ENCODE measurements at places on chromosomes 1 and 21.

DNA sequence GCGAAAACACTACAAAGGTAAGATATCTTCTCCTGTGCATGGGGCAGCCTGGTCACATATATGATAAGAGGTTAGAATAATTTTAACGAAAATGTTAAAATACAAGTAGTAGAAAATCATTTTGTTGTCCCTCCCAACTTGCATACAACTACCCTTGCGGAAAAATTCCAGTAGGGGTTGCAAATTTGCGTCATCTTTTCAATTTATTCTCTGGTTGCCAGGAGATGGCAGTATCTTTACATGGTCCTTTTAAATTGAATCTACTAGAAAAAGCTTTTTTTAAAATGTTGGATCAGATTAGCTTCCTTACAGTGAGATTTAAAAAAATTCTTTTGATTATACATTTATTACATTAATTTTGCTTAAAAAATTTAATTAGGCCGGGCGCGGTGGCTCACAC is 10.9 kb downstream of the S100PBP start:
- DNase-seq, result no peak

DNA sequence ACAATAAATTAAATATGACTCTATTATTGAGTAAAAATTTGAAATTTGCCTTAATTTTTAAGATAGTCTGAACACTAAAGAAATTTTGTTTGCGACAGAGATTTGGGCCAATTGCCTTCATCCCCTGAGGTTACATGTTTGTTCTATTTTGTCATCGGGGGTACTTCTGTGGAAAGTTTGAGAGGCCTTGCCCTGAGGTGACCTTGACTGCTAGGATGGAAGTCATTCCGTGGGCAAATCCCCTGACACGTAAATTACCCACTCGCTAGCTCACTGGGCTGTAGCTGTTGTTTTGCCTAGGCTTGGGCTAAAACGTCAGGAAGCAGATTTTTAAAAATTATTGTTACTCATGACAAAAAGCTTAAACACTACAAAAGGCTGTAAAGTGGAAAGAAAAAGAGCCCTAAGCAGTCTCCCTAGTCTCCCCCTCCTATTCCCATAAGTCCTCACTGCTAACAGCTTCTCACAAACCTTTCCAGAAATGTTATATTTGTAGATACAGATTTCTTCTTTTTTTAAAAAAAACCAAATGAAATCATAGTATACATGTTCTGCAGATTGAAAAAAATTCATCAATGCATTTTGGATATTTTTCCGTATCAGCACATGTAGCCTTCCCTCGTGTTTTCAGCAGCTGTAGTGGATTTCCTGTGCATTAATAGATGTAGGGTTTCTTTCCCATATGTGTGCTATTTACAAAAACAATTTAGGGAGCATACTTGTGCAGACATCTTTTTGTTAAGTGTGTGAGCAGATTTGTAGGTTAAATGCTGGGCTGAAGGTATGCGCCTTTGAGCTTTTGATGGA is 142.7 kb downstream of the MRPS6 start:
- DNase-seq, result no peak

DNA sequence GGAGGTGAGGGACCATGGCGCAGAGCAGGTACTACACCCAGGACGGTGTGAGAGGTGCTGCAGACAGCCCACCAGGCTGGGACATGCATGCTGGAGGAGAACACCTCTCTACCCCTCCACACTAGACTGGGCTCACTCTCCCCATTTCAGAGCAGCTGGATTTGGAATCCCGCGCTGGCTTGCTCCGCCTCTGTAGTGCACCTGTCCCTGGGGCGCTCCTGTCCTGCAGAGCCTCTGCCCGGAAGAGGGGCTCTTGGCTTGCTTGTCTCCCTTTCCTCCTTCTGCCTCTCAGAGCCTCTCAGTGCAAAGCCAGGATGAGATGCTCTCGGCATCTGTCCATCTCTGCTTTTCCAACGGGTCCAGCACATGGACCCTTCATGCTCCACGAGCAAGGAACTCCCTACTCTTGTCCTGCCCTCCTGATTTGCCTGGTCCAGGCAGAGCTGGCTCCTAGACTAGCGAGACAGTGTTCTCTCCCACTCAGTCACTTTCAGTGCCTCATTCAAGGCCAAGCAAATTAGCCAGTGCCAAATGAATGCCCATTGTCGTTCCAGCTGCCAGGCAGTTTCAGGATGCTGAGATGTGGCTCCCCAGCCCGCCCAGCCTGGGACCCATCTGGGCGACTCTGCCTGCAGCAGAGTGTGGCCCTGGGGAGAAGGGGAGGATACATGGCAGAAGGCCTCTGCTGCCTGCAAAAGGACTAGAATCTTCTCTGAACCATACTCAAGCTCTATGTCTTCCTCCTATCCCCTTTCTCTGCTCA is 33.7 kb downstream of the CDCA8 start:
- no peak for DNase-seq

GRCh38 chr1:194512957-194513356 is 1326.5 kb upstream of the B3GALT2 start:
- no peak for DNase-seq

GRCh38 chr1:8947127-8947691 is 1.5 kb downstream of the CA6 start:
- no peak for DNase-seq

- no peak for DNase-seq
These were observed 302.6 kb upstream of the RRP15 start for GRCh38 chr1:217982331-217983050.

DNA sequence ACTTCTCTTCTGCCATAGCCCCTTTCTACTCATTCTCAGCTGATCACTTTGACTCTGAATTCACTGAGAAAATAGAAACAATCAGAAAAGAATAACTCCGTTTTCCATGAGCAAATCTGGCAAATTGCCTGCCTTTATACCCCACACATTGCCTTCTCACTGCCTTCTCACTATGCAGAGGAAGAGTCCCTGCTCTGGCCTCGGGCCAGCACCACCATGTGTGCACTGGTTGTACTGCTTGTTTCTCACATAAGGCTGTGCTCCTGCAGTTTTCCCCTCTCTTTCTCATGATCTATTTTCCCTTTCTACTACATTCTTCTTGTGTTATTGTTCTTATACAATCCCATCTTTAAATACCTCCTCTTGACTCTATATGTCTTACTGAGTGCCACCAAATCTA is 2.3 kb upstream of the HMGCS2 start:
- DNase-seq, result no peak

DNA sequence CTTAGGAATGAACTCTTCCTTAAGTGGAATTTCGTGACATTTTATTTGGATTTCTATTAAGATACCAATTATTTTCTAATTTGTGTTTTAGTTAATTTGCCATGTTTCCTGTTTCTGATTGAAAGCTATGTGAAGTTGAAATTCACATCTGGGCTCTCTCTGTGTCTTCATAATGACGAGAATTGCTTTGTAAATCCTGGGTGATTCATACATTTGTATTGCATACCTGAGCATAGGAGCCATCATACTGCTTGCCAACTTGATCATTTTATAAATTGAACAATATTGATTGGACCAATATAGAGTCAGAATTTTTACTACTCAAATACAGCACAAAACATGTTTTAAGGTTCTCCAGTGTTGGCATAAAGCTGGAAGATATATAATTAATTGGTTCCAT is 817.9 kb downstream of the BRINP3 start:
- DNase-seq, result no peak

DNA sequence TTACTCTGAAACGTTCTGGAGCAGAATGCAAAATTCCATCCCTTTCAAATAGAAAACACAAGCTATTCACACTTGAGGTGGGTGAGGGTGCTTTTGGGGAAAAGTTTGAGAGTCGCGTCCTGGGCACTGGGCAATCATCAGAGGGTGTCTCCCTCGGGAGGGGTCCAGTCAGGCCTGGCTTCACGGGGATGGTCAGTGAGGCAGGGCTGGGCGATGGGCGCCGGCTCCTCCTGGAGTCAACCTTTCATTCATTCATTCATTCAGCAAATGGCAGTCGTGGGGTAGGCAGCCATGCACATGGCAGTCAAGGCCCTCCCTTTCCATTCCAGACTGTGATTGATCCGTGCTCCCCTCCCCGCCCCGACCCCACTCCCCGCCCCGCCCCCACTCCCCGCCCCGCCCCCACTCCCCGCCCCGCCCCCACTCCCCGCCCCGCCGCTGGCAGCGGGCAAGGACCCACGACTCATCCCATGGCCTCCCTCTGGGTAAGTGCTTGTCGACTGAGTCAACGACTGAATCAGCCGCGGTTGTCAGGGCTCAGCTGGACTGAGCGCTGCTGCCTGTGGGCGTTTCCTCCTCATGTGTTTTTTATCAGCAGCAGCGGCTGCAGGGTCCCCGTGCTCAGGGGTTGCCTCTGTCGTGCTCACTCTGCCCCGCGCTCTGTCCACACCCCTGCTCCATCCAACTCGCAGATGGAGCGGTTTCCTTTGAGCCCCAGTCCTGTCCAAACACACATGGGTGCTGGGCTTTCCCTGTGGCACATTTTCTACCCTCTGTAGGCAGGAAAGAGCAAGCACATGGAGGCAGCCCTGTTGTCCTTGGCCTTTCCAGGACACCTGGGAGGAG is 12.5 kb upstream of the SPSB1 start:
- peak; percentile 49 for DNase-seq

DNA sequence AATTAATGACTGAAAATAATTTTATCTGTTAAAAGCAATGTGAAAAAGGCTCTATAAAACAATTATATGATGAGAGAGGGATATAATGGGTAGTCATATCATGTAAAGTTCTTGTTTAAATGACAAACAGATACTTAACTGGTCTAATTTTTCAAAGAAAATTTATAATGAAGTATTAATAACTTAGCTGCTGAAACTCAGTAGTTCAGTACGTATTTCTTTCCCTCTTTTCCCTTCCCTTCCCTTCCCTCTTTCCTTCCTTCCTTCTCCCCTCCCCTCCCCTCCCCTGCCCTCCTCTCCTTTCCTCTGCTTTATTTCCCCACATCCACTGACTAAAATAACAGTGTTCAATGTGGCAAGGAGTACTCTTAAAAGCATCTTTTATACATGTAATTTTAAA is 123.1 kb upstream of the PTGFR start:
- no peak for DNase-seq

- DNase-seq, result peak; percentile 57
These were observed at the start of gene CCDC24 for GRCh38 chr1:43991476-43992231. TSS of gene CCDC24 (plus strand) at chr1:43991599. CDS start at chr1:43991879, 280 bp downstream.

GRCh38 chr1:229574679-229575442 is 16.4 kb upstream of the ABCB10 start:
- DNase-seq, result no peak

DNA sequence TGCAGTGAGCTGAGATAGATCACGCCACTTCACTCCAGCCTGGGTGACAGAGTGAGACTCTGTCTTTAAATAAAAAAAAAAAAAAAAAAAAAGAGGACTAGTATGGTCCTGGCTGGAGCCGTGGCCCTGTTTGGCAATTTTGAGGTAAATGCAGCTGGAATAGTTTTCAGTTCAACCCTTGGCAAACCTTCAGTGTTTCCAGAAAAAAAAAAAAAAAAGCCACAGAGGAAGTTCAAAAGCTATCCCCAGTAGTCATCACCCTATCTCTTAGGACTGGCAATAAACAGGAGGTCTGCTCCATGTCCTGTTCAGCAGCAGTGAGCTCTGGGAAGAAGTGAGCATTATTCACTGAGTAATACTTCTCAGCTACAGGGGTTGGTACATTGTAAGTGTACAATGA is 56.8 kb upstream of the ERRFI1 start:
- no peak for DNase-seq

- DNase-seq, result no peak
These were observed 43.0 kb downstream of the ITGB3BP start for GRCh38 chr1:63480057-63480456.

- no peak for DNase-seq
These were observed 363 bp downstream of the PLA2G5 start for GRCh38 chr1:20070357-20070756.

- no peak for DNase-seq
These were observed 210.2 kb downstream of the GREM2 start for GRCh38 chr1:240401731-240402130.

- no peak for DNase-seq
These were observed 36.9 kb upstream of the QSOX1 start for GRCh38 chr1:180117764-180118116.

GRCh38 chr1:115655306-115655663 is 13.5 kb downstream of the VANGL1 start:
- DNase-seq, result no peak

DNA sequence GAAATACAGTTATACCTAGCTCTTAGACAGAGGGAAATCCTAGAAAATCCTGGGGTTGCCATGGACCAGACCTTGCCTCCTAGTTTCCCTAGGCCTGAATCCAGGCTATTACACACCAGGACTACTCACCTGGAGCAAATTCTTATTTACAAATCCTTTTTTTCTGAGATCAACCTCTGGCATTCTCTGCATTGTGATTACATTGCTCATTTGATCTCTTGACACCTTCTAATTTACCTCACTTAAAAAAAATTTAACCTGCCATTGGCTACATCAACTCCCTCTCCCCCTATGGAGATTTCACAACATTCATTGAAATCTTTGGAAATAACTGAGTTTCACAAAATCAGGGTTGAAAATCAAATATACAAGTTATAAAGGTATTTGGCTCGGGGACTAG is 2.9 kb upstream of the C1orf105 start:
- no peak for DNase-seq

All from stimulated activated CD4-positive, alpha-beta T cell treated with anti-CD3 and anti-CD28 coated beads, Interleukin-1b, Interleukin-23, amount 100 ng/mL, for 4 hours (primary cell).